ENCODE measurements at places on chromosomes 6 and 20. TPM values are rescaled to one million over a fixed set of nuclear protein-coding genes. Genes with fewer than 3 reads are reported as not detected.

Gene SAMD10
- 3.1 TPM for total RNA-seq

Gene PLAGL2
- 34.9 TPM for total RNA-seq

Gene ELOVL2
- 10.6 TPM for total RNA-seq

Gene PRR18
- not detected for total RNA-seq

Gene IFT52
- 40.3 TPM for total RNA-seq

Gene ZBTB9
- total RNA-seq: 9.6 TPM

Gene GJA10
- not detected for total RNA-seq

Gene SLC22A7
- total RNA-seq: 0.34 TPM

Gene ZNF322
- total RNA-seq: 30.8 TPM

Gene VSX1
- total RNA-seq: not detected

Gene SPATA25
- 1.2 TPM for total RNA-seq

Gene CCN5
- not detected for total RNA-seq

Gene KHDC1L
- 2.2 TPM for total RNA-seq

Gene RAB44
- total RNA-seq: not detected

Gene DLK2
- total RNA-seq: 2.2 TPM

Gene SNAP25
- 61.0 TPM for total RNA-seq

Gene HUS1B
- total RNA-seq: 1.1 TPM

Gene RIPOR3
- total RNA-seq: not detected
